Progenitor cell of endocrine pancreas (in vitro differentiated cells): ENCODE measurements at places on chromosomes 5 and 9. TPM values are rescaled to one million over a fixed set of nuclear protein-coding genes. Genes with fewer than 3 reads are reported as not detected.

DNA sequence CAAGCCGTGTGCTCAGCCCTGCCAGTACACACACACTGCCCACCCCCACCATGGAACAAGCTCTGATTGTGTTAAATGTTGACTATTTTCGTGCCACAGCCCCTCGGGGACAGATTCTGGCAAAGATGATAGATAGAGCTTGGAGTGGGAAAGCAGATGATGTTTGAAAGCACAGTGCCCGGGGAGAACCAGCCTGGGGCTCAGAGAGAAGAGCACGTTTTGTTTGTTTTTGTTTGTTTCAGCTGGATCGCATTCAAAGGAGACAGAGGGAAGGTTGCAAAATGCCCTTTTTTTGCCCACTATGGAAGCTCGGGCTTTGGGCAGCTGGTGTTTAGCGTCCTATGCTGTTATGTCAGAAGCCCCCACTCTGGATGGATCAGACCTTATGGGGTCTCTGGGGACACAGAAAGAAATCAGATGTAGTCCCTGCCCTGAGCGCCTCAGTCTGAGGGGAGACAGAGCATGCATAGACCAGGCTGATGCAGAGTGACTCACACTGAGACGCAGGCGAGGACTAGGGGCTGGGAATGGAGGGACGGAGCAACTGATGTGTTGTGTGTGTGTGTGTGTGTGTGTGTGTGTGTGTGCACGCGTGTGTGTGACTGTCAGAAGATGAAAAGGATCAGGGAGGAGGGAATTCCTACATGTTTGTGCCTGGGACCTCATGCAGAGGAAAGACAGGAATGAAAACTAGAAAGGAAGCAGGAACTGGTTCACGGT is 229.7 kb downstream of the MELK start:
- H3K36me3 ChIP-seq = no peaks in the 10 kb centered on the region
- peaks cover 46% of the 10 kb centered on the region for H3K27me3 ChIP-seq
- H3K4me3 ChIP-seq = no peak overlapping the region

DNA sequence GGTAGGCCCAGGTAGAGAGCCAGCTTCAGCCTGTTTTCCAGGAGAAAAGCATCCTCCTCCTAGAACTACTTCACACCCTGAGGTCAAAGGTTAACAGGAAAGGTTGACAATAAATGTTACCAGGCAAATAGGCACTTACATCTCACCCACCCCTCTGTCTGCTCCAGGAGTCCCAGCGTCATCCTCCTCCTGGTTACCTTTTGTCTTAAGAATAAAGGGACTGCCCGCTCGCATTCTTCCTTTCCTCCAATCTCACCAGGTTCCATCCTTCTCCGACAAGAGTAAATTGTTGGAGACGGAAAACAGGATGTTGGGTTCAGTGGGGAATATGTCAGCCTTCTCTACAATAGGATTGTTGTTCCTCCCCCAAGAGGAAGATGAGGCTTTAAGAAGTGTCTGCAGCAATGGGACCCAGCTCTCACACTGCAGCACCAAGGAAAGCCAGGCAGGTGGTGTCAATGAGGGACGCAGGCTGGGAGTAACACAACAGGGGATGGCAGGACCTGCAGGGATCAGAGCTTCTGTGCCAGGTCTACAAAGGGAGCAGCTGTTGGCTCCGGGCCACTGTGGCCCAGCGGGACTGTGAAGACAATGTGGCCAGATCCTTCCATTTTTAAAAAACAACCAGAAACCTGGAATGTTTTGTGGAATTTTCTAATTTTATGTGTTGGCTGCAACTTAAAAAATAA is 29.0 kb downstream of the FAT2 start:
- no peak overlapping the region for H3K4me3 ChIP-seq
- H3K4me1 ChIP-seq = no peaks in the 10 kb centered on the region
- DNase-seq = no peak
- no peak overlapping the region for H3K27ac ChIP-seq
- H3K27me3 ChIP-seq = peaks cover 14% of the 10 kb centered on the region
- H3K36me3 ChIP-seq = no peaks in the 10 kb centered on the region

DNA sequence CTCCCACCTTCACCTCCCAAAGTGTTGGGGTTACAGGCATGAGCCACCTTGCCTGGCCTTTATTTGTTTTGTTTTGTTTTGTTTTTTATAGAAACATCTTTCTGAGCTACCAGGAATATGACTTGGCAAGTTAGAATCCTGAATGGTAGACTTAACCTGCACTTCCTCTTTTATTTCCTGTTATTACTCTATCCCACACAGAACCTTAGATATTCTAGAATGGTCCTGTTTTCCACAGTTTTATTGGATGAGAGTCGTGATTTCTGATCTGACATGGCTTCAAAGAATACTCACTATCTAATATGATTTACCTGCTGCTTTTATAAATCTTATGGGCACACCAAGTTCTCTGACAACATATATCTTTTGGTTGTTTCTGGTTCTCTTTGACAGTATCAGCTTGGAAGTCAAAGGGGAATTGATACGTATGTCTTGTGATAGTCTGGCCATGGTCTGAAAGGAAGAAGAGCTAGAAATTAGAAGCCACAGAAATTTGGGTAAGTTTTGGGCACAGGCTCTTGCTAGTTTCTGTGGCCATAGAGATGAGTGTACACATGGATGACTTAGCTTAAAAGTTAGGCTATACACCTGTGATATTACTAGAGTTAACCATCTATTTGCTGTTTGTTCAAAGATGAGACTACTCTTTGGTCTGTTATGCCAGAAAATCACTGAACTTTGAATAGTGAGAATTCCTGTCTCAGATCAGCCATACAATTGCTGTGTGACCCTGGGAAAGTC is 4.7 kb upstream of the PANK3 start:
- no peaks in the 10 kb centered on the region for H3K27me3 ChIP-seq
- H3K4me1 ChIP-seq = peaks cover 6% of the 10 kb centered on the region
- H3K27ac ChIP-seq = no peak overlapping the region
- DNase-seq = no peak

GRCh38 chr9:35834260-35835215 is 5.5 kb downstream of the TMEM8B start:
- no peaks in the 10 kb centered on the region for H3K27me3 ChIP-seq
- H3K27ac ChIP-seq = peak overlapping the region; percentile 43
- peaks cover 31% of the 10 kb centered on the region for H3K4me1 ChIP-seq
- peaks cover 3% of the 10 kb centered on the region for H3K36me3 ChIP-seq
- no peak for DNase-seq

GRCh38 chr9:87350915-87351314 is 146.8 kb upstream of the DAPK1 start:
- peaks cover 3% of the 10 kb centered on the region for H3K27me3 ChIP-seq
- H3K4me1 ChIP-seq = peaks cover 4% of the 10 kb centered on the region
- DNase-seq = no peak
- no peaks in the 10 kb centered on the region for H3K36me3 ChIP-seq
- no peak overlapping the region for H3K27ac ChIP-seq

Gene RASGEF1C
- 0.51 and 1.3 TPM in 2 replicates for total RNA-seq

DNA sequence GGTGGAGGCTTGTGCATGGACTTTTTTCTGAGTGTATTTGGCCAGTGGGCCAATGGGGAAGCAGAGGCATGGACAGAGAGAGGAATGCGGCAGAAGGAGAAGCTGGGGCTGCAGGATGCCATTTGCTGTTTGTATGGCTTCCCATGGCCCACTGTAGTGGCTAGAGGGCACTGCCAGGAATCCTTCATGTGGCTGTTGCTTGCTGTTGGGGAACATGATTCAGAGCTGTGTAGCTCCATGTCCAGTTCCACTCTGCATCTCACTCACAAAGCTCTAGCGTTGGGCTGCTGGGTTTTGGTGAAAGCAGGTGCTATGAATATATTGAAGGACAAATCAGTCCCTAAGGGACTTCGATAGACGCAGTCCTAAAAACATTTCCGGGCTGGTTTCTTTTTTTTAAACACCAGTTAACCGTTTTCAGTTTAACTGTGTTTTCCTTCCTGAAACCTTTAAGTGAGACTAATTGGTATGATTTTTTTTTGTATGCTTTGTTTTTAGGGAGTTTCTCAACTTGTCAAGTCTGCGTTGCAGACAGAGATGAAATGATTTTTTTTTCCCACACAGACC is 51.3 kb downstream of the SLC22A5 start:
- H3K4me3 ChIP-seq = no peak overlapping the region
- no peaks in the 10 kb centered on the region for H3K27me3 ChIP-seq
- no peak for DNase-seq
- no peaks in the 10 kb centered on the region for H3K36me3 ChIP-seq
- H3K27ac ChIP-seq = no peak overlapping the region
- no peaks in the 10 kb centered on the region for H3K4me1 ChIP-seq

Gene ZNF354C
- total RNA-seq = 8.1 and 8.5 TPM in 2 replicates

DNA sequence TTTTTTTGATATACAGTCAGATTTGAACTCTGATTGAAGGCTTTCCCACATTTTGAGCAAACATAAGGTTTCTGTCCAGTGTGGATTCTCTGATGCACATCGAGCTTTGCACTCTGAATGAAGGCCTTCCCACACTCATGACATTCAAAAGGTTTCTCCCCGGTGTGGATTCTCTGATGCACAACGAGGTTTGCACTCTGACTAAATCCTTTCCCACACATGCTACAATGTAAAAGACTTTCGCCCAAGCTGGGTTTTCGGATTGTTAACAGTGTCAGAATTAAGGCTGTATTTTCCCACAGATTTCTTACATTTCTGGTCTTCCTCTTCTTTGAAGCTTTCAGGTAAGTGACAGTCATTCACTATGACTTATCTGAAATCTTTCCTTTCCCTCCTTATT is 44.3 kb downstream of the GHR start:
- H3K4me1 ChIP-seq = no peaks in the 10 kb centered on the region
- H3K36me3 ChIP-seq = peaks cover 6% of the 10 kb centered on the region
- DNase-seq = no peak
- H3K27ac ChIP-seq = no peak overlapping the region

GRCh38 chr9:77424993-77425392 is 223.1 kb downstream of the GNA14 start:
- H3K27ac ChIP-seq = no peak overlapping the region
- no peaks in the 10 kb centered on the region for H3K27me3 ChIP-seq
- no peak overlapping the region for H3K4me3 ChIP-seq
- no peak for DNase-seq
- peaks cover 3% of the 10 kb centered on the region for H3K36me3 ChIP-seq
- H3K4me1 ChIP-seq = peaks cover 2% of the 10 kb centered on the region

GRCh38 chr9:108058135-108058814 is 568.7 kb upstream of the KLF4 start:
- peaks cover 52% of the 10 kb centered on the region for H3K27me3 ChIP-seq
- peaks cover 8% of the 10 kb centered on the region for H3K4me1 ChIP-seq
- no peak for DNase-seq
- H3K27ac ChIP-seq = no peak overlapping the region
- H3K36me3 ChIP-seq = no peaks in the 10 kb centered on the region

DNA sequence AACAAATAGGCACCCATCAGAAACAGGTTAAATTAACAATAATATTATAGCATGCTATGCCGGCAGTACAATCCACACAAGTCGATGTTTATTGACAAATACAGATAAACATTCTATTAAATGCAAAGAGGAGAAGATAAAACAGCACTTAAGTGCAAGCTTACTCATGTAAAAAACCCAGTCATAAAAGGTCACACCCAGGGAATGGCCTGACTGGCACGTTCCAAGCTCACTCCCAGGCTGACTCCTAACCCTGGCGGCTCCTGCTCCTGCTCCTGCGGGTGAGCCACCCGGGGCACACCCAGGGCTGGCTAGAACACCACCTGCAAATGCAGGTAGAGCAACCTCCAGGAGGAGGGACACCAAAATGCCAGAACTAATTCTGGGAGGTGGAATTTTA is 66.9 kb downstream of the SEMA4D start:
- H3K27ac ChIP-seq = no peak overlapping the region
- no peak for DNase-seq
- H3K4me3 ChIP-seq = no peak overlapping the region
- no peaks in the 10 kb centered on the region for H3K36me3 ChIP-seq
- H3K27me3 ChIP-seq = no peaks in the 10 kb centered on the region
- peaks cover 5% of the 10 kb centered on the region for H3K4me1 ChIP-seq
